Erythroblast (primary cell): ENCODE measurements at places on chromosomes 3 and 15.

DNA sequence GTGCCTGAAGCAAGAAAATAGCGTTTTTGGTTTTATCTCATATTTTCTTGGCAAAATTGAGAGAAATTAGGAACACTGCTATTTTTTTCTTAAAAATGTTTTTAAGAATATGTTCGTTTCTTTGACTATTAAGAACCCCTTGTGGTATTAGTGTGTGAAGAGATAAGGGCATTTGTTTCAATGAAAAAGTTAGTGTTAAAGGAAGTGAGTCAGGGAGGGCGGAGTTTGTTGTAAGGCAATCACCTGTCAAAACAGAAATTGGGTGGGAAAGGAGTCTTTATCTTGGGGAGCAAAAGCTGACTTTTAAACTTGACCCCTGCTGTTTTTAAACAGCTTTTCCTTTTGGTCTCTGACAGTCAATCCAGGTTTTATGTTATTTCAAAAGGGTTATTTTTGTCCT lies 4.2 kb downstream of the RAP2B start:
- peak; percentile 82 for DNase-seq

DNA sequence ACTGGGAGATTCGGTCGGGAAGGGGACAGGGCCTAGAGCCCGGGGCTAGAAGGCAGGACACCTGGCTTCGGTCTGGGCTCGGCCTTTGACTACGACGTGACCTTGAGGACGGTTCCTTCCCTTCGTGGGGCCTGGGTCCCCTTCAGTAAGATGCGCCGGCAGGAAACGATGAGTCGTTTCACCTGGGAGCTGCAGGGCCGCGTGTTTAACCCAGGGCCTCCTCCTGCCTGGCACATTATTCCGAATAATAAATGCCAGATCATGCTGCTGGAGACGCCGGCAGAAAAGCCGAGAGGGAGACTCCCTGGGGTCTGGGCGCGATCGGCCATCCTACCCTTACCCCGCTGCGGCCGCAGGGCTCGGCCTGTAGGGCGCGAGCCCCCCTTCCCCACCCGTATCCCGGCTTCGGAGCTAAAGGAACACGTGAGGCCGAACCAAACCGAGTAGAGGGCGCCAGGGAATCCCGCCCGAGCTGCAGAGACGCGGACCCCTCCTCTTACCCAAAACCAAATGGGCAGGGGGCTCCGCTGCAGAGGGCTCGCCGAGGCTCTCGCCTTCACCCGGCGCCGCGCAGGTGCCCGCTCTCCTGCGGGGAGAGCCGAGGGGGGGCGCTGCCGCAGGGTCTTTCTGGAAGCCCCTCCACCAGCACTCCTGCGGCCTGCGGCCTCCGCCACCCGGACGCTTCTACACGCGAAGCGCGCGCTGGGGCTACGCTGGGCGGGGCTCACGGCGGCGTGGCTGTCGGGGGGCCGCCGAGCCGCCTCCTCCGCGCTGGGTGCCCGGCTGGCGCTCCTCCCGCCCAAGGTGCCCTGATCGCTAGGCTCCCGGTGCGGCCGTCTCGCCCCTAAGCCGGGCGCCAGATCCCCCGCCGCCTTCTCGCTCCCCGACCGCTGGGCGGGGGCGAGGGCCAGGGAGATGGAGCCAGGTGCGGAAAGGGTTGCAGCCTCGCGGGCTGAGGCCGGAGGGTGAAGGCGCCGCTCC lies at the start of gene BDH1:
Gene BDH1 (minus strand): TSS at position 688 of the 981 bp plus-strand sequence. CDS start 9,525 bp downstream, outside the sequence.
- DNase-seq: peak; percentile 67

- no peak for DNase-seq
Measured at GRCh38 chr15:70142322-70143191, 44.8 kb upstream of the TLE3 start.

DNA sequence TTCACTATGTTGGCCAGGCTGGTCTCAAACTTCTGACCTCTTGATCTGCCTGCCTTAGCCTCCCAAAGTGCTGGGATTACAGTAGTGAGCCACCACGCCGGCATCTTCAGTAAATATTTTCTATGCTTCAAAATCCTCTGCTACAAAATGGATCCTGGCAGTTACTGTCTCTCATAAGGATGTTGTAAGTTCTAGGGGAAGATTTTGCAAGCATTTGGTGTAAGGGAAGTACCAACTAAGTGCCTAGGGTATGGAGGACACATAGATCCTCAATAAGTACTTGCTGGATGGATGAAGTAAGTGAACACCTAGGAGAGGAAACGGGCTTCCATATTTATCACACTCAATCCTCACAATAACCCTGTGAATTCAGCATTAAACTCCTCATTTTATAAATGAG lies 6.6 kb downstream of the TM4SF4 start:
- DNase-seq: no peak

GRCh38 chr3:13687517-13687943 lies 138.6 kb downstream of the FBLN2 start:
- no peak for DNase-seq

- peak; percentile 32 for DNase-seq
Measured at GRCh38 chr3:184466413-184466960, 86.6 kb downstream of the CHRD start.

DNA sequence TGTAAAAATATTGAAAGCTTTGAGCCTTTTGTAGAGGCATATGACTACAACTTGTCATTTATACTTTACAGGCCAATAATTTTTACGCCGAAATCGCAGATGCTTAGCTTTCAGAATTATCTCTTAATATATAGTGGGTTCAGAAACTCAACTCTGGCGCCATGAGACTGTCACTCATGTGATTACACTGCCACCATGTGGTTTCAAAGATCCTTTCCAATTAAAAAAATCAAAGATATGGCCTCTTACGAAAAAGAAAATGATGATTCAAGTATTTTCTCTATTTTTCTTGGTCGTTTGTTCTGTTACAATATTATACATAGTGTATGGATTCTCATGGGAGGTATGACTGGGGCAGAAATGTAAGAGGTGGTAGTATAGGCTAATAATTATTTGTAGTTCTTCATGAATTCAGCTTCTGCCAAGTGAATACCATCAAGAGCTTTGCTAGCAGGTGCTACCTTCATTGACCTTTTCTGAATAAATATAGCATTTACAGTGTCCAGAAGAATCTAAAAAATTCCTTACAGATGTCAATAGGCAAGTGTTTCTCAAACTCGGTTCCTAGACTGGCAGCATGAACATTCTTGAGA lies 751.7 kb upstream of the GOLIM4 start:
- DNase-seq: peak; percentile 20

GRCh38 chr15:88049506-88049905 lies 207.0 kb downstream of the NTRK3 start:
- DNase-seq: no peak

- no peak for DNase-seq
Measured at GRCh38 chr3:158249183-158249582, 139.3 kb downstream of the RSRC1 start.
